ENCODE measurements at places on chromosomes 5 and 9.
A peak's percentile ranks its signal among the peaks of the same experiment; 100 is the strongest.

- no peak for DNase-seq
These were observed 188.6 kb downstream of the ADGRV1 start for GRCh38 chr5:90747175-90747574.

DNA sequence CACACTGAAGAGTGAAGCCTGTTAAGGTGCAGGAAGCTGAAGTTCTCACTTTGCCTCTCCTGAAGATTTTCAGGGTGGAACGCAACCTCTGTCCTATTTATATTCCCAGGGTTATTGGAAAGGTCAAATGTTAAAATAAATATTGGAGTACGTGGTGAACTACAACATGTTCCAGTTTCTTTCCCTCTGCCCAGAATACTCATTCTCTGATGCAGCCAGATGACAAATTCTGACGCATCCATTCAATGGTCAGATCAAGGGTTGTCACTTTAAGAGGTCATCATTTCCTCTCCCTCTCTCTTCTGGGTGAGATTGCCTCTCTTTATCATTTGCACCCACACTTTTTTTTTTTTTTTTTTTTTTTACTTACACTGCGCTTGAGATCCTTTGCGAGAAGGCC is 277.1 kb downstream of the BRINP1 start:
- no peak for DNase-seq

- no peak for DNase-seq
These were observed 5.1 kb downstream of the MLANA start for GRCh38 chr9:5895782-5896181.

DNA sequence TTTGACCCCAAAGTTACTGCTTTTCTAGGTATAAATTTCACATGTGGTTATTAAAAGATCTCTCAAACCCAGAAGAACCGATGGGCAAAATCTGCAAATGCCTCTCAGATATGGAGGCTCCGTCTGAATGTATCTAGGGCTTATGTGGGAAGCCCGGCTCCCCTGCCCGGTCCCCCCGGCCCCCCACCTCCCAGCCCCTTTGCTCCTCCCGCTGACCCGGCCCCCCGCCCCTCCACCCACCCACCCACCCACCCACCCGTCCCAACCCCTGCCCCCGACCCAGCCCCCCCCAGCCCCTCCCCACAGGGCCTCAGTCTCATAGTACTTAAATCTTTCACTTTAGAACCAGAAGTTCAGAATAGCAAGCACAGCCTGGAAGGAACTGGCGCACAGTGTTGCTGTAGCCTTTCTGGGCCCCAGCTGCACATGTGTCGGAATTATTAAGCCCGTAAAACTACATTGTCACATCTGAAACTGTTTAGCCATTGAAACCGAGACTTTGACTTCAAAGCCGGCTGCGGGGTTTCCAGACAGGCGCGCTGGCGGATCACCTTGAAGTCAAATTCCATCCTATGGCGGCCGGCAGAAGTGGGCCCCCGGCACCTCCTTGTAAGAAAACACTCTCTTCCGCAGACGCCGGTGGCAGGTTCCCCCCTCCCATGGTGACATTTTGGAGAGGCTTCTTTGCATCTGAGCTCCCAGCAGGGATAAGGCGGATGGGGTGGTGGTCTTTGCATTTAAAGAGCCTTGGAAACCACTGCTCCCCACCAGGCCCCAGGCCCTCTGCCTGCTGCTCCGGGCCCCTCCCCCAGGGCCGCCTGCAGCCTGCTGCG is 12.8 kb downstream of the NKD2 start:
- no peak for DNase-seq

DNA sequence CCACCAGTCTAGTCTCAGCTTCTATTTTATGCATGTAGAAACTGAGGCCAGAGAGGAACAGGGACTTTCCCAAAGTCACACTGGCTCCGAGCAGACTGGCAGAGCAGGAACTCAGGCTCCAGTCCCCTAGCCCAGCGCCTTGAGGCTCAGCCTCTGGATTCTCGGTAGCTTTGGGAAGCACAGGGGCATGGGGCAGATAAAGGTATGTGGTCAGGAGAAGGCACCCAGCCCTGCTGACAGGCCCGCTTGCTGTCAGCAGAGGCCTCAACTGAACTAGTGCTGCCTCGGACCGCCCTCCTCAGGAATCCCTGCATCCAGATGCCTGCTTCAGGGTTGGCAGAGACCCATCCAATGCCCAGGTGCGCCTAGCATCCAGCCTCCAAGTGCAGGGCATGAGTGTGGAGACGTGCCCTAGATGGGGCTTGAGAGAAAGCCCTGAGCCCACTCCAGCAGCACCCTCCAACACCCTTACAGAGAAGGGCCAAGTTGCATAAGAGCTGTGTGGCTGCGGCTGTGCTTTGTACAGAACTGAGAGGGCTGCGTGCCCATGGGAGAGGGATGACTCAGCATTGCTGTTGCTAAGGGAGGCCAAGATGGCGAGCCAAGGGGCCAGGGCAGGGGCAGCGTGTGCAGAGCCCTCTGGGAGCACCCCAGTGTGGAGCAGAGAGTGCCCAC is 168.6 kb downstream of the MACROH2A1 start:
- DNase-seq: no peak

DNA sequence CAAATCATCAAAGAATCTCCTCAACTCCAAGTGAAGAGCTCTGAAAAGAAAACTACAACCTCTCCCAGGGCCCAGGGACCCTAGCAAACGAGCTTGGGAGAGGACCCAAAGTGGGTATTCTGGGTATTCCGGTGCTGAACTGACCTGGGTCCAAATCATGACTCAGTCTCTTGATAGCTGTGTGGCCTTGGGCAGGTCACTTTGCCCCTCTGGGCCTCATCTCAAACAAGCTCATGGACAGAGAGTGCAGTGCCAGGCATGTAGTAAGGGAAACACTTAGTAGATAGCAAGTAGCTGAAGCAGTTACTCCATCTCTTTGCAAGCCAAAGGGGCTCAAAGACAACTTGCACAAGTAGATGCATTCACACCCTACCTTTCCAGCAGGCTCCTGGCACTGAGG is 12.4 kb downstream of the ACSL6 start:
- DNase-seq: no peak

- DNase-seq: no peak
These were observed 27.0 kb downstream of the SPINK5 start for GRCh38 chr5:148090773-148091250.

GRCh38 chr9:127225801-127226625 is 38.6 kb upstream of the GARNL3 start:
- DNase-seq: no peak

- no peak for DNase-seq
These were observed 162.9 kb upstream of the RORB start for GRCh38 chr9:74334271-74334670.

GRCh38 chr9:91086657-91087461 is 274.9 kb downstream of the AUH start:
- no peak for DNase-seq

- no peak for DNase-seq
These were observed 28.9 kb downstream of the TAF11L14 start for GRCh38 chr5:17663182-17663581.

GRCh38 chr5:139374909-139375308 is 8.2 kb downstream of the SLC23A1 start:
- DNase-seq: no peak

- DNase-seq: no peak
These were observed 95.7 kb upstream of the EFNA5 start for GRCh38 chr5:107766439-107766838.

DNA sequence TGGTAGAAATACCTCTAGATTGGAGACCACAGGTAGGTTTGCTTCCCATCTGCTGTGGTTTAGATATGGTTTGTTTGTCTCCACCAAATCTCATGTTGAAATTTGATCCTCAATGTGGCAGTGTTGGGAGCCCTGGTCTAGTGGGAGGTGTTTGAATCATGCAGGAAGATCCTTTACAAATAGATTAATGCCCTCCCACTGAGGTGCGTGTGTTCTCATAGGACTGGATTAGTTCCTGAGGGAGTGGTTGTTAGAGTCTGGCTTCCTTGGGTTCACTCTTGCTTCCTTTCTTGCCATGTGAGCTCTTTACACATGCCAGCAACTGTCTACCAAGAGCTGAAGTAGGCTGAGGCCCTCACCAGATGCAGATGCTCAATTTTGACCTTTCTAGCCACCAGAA is 391.1 kb upstream of the GRIA1 start:
- DNase-seq: no peak

- DNase-seq: no peak
These were observed 47.5 kb upstream of the TLE4 start for GRCh38 chr9:79524266-79524665.

DNA sequence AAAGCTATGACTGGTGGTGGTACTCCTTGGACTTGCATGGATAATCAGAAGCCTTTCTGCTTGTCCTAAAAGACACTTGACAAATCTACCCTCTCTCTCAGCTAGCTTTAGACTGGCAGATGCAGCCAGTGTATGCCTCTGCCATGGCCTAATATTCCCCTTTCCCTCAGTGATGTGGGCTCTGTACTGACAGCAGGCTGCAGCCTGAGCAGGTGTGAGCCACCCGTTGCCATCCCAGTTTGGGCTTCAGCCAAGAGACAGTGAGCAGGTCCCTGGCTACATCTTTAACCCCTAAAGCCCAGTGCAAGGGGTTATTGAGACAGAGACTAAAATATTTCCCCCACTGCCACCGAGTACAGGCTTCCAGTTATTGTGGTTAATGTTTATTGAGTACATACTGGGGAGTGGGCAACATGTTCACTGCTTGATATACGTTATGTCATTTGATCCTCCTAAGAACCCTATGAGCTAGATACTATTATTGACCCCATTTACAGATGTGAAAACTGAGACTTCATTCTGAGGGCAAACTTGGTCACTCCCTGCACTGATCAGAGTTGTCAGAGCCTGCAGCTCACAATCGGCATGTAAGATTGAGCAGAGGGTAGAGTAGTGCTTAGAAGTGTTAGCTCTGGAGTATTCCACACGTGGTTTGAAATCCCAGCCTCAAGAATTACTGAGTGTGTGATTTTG is 254.2 kb downstream of the ARHGAP26 start:
- no peak for DNase-seq

DNA sequence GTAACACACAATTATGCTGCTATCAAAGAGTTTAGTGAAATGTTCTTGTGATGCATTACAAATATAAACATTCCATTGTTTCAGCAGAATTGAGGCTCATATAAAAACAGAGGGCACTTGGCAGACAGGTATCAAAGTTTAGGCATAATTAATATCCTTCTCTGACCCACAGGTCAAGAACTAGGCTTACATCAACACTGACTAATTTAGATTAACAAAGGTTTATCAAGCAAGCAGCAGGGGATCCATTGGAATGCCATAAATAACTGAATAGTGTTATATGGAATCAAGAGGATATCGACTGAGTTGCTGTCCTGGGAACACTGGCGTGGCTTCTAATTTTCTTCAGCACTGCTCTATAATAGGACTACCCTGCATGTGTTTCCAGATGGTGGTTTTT is 414.5 kb upstream of the ARRDC3 start:
- DNase-seq: no peak

- no peak for DNase-seq
These were observed 20.4 kb downstream of the TENT4A start for GRCh38 chr5:6733411-6734242.

DNA sequence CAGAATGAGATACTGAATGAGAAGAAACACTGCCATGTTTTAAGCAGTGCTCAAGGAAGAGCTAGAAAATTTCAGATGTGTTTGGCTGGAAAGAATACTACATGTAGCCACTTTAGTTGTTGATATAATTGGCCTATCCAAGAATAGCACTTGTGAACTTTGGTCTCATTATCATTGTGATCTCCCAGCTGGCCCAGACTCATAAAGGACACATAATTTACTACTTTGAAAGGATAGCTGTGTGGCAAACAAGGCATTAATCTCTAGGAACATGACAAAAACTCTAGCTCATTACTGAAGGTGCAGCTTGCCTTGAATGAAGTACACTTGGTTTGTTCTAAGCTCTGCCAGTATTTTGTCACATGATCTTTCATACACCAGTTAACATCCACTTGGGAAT is 356.3 kb downstream of the CSNK1G3 start:
- DNase-seq: peak; percentile 26

DNA sequence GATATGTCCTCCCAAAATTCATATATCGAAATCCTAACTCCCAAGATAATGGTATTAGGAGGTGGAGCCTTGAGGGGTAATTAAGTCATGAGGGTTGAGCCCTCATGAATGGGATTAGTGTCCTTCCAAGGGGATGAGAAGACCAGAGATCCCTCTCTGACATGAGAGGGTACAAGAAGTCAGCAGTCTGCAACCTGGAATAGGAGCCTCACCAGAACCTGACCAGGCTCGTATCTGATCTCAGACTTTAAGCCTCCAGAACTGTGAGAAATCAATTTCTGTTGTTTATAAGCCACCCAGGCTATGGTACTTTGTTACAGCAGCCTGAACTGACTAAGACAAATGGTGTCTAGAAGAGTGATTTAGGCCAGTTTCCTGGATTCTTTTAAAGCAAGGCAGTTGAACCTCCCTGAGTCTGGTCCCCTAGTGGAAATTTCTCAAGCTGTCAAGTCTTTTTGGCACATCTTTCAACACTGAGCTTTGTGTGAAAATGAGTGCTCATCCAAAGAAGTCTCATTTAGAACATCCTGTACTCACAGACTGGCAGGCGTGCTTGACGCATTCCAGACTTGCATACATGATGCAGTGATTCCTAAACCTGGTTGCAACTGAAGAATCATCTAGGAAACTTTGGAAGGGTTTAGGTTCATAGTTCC is 254.8 kb upstream of the PPP1R2B start:
- DNase-seq: no peak

- DNase-seq: no peak
These were observed 186.8 kb upstream of the NFIB start for GRCh38 chr9:14500705-14501104.

- no peak for DNase-seq
These were observed 22.3 kb upstream of the GABRP start for GRCh38 chr5:170761048-170761707.

GRCh38 chr5:34656700-34657273 is 659 bp downstream of the RAI14 start:
- no peak for DNase-seq

- no peak for DNase-seq
These were observed 512 bp downstream of the PLK2 start for GRCh38 chr5:58459146-58460001.

- DNase-seq: no peak
These were observed 48.8 kb downstream of the RAPGEF1 start for GRCh38 chr9:131690941-131691573.

DNA sequence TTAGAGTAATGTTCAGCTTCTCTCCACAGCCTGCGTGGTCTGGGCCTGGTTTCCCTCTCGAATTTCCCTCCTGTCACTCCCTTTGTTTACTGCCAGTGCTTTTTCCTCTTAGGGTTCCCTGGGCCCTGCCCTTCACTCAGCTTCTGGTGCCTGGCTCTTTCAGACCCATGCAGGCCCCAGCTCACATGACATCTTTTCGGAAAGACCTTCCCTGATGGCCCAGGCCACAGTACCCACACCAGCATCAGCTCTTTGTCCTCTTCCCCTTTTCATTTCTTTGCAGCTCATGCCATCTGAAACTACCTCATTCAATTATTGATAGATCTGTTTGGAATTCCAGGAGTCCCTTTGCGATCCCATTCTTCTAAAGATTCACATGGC is 68.1 kb upstream of the ABL1 start:
- no peak for DNase-seq

GRCh38 chr9:24765025-24765756 is 219.5 kb upstream of the IZUMO3 start:
- no peak for DNase-seq

- DNase-seq: no peak
These were observed 75.4 kb downstream of the SLC38A9 start for GRCh38 chr5:55636683-55637082.

GRCh38 chr5:151239237-151239861 is 13.6 kb upstream of the GM2A start:
- DNase-seq: no peak

All from NCI-H1417 treated with DMSO at 0.1 percent for 48 hours (cell line).